ENCODE measurements at places on chromosomes 3 and 15.

GRCh38 chr3:108388136-108389132 lies 92.1 kb downstream of the HHLA2 start:
- no peak for ATAC-seq

DNA sequence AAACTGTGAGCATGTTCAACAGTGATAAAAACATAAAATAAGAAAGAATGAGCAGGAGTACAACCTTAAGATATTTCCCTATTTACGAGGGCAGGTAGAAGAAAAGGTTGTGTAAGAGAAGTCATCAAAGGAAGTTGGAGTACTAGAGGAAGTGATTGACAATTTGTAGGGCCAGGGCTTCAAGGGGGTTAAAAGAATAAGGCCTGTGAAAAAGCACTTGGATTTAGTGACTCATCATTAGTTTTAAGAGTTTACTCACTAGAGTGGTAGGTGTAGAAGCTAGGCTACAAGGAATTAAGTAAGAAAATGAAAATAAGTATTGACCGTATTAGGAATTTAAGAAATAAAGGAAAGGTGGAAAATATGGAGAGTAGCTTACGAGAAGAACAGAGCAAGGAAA lies 23.6 kb downstream of the KCNMB3 start:
- no peak for ATAC-seq

DNA sequence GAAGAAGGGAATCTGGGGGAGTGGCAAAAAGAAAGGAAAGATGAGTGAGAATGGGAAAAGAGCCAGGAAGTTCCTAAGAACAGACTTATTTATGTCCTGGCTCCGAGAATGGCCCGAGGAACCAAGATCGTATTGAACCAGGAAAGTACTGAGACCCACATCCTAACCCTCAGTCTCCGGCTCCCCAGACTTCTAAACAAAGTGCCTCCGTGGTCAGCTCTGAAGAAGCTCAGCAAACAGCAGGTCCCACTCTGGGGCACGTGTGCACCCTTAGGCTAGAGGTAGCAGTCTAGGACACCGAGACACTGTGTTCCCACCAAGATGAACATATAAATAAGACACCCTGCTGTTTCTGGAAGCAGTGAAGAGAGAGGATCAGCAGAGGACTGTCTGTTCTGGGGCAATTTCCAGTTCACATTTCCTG lies 307.4 kb downstream of the NTRK3 start:
- ATAC-seq, result no peak

GRCh38 chr3:988785-989184 lies 104.0 kb upstream of the CNTN6 start:
- ATAC-seq, result no peak

GRCh38 chr3:147191795-147192385 lies 214.5 kb downstream of the ZIC4 start:
- peak; percentile 73 for ATAC-seq

- peak; percentile 63 for ATAC-seq
Observed at GRCh38 chr3:96863129-96863740, 48.8 kb downstream of the EPHA6 start.

- ATAC-seq, result no peak
Observed at GRCh38 chr15:28956491-28956890, 70.7 kb downstream of the APBA2 start.

- no peak for ATAC-seq
Observed at GRCh38 chr3:51836606-51837005, 24.8 kb upstream of the IQCF2 start.

GRCh38 chr3:172253200-172253599 lies 195.1 kb downstream of the GHSR start:
- no peak for ATAC-seq

GRCh38 chr3:62364191-62364590 lies 9.2 kb downstream of the FEZF2 start:
- ATAC-seq, result no peak

GRCh38 chr3:172354931-172355499 lies 93.2 kb downstream of the GHSR start:
- ATAC-seq, result peak; percentile 75

DNA sequence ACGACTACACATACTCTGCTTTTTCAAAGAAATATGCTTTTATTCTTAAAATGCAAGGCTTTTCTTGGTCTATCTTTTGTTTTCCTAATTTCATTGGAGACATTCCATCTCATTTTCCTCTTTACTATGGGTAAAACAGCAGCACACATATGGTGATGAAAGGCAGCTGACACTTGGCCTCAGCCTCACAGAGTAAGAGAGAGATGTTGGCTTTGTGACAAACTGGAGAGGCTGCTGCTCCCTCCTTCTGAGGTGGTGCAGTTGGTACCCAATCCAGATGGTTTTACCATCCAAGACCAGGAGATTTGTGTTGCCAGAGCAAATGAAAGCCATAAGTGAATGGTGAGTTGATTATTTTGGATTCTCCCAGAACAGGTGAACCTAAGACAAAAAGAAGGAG lies 13.2 kb upstream of the SLC2A2 start:
- peak; percentile 55 for ATAC-seq

DNA sequence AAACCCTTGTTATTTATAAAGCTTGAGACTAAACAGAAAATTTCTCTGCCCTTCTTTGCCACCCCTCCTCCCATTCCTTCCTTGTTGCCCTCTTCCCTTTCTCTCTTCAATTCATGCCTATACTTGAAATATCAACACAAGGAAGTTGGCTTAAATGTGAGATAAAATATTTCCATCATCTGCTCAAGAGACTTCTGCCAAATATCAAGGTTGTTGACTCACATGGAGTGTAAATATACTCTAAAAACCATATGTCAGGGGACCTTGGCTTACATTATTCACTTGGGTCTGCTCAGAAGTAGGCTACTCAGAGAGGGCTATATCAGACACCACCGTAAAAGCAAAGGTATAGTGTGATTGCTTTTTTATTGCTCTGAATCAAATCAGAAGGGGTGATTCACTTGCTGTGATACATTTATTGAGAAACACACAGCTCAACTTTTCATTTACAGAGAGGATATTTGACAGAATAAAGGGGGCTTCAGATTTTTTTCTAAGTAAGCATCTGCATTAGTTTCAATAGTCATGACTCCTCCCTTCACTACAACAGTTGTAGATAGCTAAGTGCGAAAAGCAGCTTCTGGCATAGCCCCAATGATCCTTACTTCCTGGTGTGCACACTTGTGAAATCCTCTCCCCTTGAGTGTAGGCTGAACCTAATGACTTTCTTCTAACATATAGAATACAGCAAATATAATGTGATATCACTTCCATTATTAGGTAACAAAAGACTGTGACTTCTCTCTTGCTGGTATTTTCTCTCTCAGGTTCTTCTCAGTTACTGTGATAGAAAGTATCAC lies 386.2 kb downstream of the EFHB start:
- ATAC-seq, result no peak

GRCh38 chr3:26091096-26091495 lies 301.2 kb downstream of the OXSM start:
- no peak for ATAC-seq

DNA sequence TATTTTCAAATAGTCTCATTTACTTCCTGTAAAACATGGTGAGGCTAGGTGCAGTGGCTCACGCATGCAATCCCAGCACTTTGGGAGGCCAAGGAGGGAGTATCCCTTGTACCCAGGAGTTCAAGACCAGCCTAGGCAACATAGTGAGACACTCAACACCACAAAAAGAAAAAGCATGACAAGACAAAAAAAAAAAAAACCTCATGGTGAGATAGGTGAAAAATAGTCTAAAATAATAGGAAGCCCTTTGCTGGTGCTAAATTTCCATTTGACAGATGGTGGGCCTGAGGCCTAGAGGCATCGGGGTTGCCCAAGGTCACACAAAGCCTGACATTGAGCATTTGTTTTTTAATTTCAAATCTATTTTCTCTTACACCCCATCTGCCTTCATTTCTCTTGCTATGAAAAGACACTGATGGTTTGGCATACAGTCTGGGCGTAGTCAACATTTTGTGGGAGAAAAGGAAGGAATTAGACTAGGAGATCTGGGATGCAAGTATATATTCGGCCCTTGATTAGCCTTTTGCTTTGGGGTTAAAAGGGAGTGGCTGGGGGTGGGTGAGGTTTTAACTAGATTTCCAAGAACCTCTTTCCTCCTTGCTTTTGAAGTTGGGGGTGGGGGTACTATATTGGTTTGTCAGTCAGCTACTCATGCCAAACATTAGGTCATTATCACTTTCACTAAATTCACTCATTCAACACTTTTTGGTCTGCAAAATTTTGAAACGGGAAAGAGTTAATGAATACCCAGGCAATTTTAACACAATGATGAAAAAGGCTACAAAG lies 11.3 kb downstream of the RAB8B start:
- ATAC-seq, result no peak

GRCh38 chr15:67998599-67999133 lies 55.4 kb upstream of the PIAS1 start:
- peak; percentile 69 for ATAC-seq

GRCh38 chr3:197256836-197257444 lies 41.5 kb downstream of the DLG1 start:
- peak; percentile 42 for ATAC-seq

- peak; percentile 12 for ATAC-seq
Observed at GRCh38 chr3:11769704-11770476, 76.8 kb downstream of the TAMM41 start.
